ENCODE measurements at places on chromosomes 2 and 18.

GRCh38 chr2:182650704-182651103 is 65.4 kb upstream of the DNAJC10 start:
- no peak for DNase-seq

DNA sequence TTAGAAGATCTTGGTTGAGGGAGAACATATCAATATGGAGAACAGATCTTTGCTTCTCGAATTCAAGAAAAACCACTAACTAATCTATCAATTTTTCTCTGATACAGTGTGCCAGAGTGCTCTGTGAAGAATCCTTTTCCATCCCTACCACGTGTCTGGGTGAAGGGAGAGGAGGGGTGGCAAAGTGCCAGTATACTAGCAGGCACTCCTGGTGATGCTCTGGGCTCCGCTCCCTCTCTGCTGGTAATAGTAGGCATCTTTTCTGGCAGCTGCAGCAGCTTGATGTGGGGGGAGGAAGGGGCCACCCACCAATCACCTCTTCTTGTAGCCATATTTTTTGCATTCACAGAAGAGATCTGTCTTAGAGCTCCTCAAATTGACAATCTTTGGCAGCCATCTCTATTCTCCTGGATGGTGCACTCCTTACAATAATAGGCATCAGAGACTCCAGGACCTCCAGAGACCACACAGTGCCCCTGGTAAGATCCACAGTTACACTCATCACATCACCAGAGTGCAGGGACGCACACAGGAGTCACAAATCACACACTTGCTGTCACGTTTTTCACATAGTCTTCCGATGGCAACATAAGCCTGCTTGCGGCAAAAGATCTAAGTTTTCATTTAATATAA is 15.7 kb downstream of the STK39 start:
- DNase-seq, result no peak

GRCh38 chr2:168350380-168350779 is 103.0 kb upstream of the STK39 start:
- no peak for DNase-seq

- no peak for DNase-seq
Measured at GRCh38 chr2:107776362-107776761, 50.3 kb upstream of the RGPD4 start.

DNA sequence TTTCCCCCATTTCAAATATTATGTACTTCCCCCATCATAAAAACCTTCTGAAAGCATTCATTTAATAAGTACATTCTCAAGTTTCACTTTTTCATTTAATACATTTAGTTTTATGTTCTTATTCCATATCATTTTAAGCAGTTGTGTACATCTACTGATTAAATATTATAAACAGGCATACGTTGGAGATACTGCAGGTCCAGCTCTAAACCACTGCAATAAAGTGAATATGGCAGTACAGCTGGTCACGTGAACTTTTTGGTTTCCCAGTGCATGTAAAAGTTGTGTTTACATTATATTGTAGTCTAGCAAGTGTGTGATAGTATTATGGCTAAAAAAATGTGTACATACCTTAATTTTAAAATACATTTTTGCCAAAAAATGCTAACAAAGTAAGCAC is 48.7 kb downstream of the TET3 start:
- DNase-seq, result no peak

DNA sequence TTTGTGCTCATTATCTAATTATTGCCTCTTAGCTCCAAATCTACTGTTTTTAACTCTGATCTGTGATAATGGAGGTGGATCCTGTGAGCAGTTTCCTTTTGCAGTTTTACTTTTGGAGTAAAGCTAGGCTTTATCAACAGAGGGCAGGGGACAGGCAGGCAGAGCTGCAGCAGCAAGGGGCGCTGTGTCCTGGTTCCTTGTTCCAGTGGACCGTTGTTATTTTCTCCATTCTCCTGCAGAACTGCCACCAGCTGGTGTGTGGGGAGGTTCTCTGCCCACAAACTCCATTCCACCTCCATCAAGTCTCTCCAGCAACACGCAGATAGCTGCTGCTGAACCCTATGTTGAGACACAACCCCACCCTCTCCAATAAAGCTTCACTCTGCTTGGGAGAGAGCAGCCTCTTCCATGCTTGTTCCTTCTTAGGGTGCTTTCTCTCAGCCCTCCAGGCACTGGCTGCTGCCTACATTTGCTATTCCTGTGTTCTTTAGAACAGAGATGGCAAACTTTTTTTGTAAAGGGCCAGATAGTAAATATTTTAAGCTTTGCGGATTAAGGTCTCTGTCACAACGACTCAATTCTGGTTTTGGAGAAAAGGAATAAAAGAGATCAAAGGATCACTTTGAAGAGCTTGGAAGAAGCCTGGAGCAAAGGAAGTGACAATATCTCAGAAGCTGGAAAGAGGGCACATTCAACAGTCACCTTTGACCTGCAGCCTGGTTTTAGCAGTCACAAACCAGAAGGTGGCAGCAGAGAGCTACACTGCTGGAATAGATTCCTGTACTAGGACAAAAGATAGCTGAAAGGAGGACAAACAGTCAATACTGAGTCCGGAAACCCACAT is 208.8 kb downstream of the CCDC178 start:
- peak; percentile 8 for DNase-seq

DNA sequence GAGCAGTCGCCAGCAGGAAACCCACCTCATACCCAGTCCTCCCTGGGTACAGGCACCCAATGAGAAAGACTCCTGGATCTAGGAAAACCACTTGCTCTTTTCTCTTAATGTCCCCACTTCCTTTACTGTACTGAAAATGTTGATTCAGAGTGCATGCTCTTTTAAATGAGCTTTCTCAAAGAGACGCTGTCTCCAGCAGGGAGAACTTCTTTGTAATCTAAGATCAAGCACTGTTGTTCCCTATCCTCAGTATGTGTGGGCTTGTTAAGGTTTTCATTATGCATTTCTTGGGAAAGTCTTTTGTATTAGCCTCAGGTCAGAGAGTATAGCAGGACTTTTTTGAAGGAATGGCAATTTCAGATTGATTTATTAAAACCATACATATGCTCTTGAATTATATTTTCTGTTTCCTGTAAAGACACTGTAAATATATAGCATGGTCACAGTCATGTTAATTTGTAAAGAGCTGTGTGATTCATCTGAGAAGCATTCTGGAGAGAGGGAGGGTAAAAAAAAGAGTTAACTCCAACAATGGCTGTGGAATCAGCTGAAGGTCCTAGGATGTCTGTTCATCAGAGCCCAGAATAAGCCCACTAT is 178.1 kb downstream of the MGAT5 start:
- no peak for DNase-seq

DNA sequence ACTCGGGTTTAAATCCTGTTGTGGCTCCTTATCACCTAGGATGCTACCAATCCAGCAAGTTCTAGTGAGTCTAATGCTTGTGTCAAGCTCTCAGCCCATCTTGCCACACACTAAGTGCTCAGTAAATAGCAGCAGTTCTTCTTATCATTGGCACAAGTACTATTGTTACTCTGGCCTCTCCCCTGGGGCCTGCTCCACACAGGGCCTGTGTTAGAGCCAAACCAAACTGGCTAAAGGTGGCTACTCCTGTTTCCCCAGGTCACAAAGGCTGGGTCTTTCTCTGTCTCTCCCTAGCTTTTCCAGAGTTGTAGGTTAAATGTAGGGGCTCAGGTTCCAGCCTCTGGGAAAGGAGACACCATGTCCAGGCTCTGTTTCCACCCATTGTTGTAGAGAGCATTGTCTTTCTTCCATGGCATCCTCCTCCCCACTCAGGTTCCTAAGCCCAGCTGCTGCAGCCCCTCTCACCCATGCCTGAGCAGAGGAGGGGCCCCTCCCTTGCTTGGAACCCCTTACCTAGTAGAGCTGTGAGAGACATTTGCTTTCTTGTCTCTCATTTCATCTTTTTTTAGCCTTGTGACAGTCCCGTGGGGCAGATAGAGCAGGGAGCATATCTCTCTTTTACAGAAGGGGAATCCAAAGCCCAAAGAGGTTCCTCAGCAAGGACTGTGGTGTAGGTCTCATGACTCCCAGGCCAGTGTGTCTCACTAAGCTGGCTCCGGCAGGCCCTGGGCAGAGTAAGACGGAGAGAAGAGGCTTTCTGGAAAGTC is 56.4 kb upstream of the OTOF start:
- DNase-seq, result no peak

DNA sequence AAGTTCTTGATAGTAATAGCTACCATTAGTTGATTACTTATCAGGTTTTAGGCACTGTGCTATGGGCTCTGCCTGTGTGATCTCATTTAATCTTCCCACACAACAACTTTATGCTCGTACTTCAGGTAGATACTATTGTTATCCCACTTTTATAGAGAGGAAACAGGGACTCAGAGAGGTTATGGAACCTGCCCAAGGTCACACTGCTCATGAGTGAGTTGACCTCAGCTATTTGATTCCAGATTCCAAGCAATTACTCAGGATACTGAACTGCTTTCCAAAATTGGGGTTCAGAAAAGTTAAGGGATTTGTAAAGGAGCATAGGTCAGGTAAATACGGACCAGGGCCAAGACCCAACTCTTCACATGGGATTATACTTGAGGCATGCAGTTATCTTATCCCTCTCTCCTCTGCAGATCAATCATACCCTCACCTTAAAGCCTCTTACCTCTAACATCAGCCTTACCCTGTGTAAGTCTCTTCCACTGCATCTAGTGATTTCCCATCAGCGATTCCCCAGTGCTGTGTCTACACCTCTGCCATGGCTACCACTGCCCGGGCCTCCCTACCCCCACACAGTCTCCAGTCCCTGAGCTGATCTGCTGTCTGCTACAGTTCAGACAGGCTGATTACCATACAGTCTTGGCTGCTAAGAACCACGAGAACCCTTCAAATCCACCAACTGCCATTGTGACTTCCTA is 74.4 kb downstream of the ANTXR1 start:
- DNase-seq, result no peak

DNA sequence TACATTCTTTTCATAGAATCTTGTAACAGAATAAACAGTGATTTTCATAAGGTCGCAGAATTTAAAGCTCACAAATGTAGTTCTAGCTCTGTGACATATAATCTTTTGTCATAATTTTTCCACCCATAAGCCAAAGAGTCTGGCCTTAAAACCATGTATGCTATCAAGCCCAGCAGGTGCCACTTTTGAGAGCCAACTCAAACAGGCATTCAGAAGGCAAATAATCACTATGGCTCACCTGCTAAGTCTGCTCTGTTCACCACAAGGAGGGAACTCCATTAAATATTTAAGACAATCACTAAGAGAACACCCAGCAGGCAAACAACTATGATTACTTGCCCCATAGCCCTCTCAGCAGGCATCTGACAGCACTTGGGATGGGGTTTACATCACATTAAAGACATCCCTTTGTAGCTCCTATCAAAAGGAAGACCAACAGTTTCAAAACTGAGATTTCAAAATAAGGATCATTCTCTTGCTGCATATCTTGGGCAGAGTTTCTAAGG is 241.6 kb downstream of the PDE11A start:
- DNase-seq, result no peak

DNA sequence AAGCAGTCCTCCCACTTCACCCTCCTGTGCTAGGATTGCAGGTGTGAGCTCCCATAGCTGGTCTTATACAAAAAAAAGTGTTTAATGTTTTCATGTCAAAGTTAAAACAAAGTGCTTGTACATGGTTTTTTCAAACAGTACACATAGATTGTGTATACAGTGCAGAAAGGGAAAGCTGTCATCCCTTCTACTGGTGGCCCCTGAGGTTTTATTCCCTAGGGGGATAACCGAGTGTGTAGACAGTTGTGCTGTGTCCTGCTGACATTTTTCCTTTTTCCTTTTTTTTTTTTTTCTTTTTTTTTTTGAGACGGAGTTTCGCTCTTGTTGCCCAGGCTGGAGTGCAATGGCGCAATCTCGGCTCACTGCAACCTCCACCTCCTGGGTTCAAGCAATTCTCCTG is 10.8 kb downstream of the TUBB6 start:
- no peak for DNase-seq

DNA sequence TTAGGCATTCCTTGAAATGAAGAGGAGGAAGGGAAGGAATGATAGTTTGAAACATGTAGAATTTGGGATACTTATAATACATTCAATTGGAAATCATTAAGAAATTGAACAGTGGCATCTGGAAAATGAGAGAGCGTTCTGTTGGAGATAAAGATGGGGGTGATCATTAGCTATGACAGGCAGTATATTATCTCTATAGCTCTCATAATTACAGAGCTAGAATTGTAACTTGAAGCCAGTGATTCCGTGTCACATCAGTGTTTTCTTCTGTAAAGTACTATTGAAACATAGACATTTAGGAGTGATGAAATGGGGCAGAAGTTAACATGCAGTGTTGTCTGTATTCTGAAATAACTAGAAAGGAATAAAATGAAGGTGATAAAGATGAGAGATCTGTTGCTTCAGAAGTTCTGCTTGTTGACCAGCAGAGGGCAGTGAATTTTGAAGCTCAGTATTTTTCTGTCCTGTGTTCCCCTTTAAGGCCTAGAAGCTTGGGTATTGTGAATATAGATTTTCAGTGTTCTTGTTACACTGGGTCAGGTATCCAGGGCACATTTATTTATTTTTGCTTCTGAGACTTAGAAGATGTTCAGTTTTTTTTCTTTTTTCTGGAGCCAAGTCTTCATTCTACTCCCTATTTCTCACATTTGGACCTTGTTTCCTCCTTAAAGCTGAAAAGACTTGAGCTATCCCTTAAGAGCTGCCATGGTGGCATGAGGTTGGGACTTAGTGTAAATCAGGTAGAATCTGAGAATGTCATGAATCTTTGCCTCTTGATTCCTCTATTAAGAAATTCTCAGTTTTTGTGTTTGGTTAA is 157.4 kb downstream of the TAF4B start:
- DNase-seq, result no peak

DNA sequence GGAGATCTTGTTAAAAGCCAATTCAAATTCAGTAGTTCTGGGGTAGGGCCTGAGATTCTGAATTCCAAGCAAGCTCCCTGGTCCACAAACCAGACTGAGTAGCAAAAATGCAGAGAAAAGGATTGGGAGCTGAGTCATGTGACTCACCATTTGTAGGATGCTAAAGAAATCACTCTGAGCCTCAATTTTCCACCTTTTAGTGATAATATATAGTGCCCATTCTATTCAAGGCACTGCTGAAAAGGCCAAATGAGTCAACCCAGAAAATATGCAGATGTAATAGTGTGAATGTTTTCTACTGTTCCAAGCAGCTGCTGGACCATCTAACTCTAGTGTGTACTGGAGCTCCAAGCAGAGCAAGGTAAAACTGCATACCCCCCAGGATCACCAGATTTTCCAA is 47.2 kb downstream of the SLC14A2 start:
- no peak for DNase-seq

DNA sequence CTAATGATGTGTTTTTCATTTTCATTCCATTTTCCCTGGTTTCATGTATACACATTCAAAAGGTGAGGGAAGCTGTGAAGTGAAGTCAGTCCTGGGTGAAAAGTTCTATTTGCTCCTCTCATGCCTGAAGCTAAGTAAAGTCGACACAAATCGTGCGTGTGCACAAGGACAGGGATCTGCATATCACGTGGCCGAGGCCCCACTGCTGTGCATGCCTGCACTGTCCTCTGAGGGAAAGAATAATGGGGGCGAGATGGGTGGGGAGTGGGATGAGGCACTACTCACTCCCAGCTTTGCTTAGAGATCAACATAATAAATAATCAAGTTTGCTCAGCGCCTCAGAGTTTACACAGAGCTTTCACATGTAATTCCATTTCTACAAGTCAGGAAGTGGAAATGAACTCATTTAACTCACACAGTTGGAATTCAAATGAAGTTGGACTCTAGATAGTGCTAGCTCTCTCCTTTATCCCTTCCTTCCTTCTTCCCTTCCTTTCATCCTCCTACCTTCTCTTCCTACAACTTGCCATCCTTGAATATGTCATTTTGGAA is 5.1 kb upstream of the PTPRM start:
- DNase-seq, result no peak

All from stimulated activated CD4-positive, alpha-beta T cell treated with anti-CD3 and anti-CD28 coated beads, Interleukin-1b, Interleukin-23, amount 100 ng/mL, for 24 hours (primary cell).